ENCODE measurements at places on chromosomes 2 and 18. TPM values are rescaled to one million over a fixed set of nuclear protein-coding genes. Genes with fewer than 3 reads are reported as not detected.

- no peak for DNase-seq
These were observed 81.7 kb upstream of the CAPN13 start for GRCh38 chr2:30888852-30889409.

- DNase-seq = no peak
These were observed 33.2 kb downstream of the MLPH start for GRCh38 chr2:237520290-237520689.

DNA sequence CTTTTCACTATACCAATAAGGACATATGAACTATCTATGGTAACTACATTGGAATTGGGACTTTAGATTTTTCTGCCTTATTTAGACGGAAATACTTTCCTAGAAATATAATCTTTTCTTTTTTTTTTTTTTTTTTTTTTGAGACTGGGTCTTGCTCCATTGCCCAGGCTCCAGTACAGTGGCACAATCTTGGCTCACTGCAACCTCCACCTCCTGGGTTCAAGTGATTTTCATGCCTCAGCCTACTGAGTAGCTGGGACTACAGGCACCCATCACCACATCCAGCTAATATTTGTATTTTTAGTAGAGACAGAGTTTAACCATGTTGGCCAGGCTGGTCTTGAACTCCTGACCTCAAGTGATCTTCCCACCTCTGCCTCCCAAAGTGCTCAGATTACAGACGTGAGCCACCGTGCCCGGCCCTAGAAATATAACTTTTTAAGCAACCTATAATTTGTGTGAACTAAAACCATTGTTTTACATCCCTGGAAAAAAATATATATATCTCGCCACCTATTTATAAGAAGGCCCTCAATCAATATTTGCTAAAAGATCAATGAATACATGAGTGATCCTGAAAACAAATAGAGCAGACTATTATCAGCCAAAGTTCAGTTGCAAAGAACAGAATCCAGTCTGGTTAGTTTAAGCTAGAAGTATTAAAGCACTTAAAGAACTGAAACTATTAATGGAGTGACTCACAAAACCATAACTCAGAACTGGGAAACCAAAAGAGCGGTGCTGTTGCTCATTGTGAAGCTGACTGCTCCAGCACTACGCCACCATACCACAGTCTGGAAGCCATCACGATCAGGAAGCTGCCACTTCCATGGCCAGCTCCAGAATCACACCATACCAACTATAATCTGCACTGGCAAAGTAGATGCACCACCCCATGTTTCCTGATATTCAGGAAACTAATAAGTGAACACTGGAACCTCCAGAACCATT lies 8.4 kb upstream of the HNRNPLL start:
- no peak for DNase-seq

- no peak for DNase-seq
These were observed 341.5 kb upstream of the TMEFF2 start for GRCh38 chr2:192535956-192536921.

DNA sequence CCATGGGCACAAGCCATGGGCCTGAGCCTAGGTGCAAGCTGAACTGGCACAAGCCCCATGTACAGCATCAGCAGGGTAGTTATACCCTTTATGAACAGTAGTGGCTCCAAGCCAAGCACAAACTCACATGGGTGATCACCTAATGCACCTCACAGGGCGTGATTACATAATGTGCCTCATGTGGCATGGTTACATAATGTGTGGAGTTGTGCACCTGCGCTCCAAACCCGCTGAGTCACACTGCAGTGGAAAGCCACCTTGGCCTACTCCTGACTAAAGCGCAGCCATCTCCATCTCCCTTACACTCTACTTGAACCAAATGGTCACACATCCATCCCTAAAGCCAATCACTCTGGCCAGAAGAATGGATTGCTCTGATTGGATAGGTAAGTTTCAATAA lies 279.7 kb downstream of the MBD2 start:
- no peak for DNase-seq

- DNase-seq = no peak
These were observed 8.4 kb downstream of the GBX2 start for GRCh38 chr2:236159778-236160170.

TBR1 gene
- not detected for total RNA-seq

CXCR2 gene
- total RNA-seq = not detected
